ENCODE measurements at places on chromosomes 5 and 9. TPM values are rescaled to one million over a fixed set of nuclear protein-coding genes. Genes with fewer than 3 reads are reported as not detected.
A peak's percentile ranks its signal among the peaks of the same experiment; 100 is the strongest.

GRCh38 chr9:126283799-126284465 lies 42.7 kb upstream of the MVB12B start:
- no peak for DNase-seq
- no peak overlapping the region for H3K4me3 ChIP-seq
- H3K4me1 ChIP-seq: peaks cover 23% of the 10 kb centered on the region

GRCh38 chr9:127457191-127457878 lies 6.0 kb downstream of the LRSAM1 start:
- H3K4me1 ChIP-seq: peaks cover 3% of the 10 kb centered on the region
- no peak overlapping the region for H3K4me3 ChIP-seq
- no peaks in the 10 kb centered on the region for H3K27me3 ChIP-seq
- peaks cover 3% of the 10 kb centered on the region for H3K36me3 ChIP-seq
- DNase-seq: no peak

DNA sequence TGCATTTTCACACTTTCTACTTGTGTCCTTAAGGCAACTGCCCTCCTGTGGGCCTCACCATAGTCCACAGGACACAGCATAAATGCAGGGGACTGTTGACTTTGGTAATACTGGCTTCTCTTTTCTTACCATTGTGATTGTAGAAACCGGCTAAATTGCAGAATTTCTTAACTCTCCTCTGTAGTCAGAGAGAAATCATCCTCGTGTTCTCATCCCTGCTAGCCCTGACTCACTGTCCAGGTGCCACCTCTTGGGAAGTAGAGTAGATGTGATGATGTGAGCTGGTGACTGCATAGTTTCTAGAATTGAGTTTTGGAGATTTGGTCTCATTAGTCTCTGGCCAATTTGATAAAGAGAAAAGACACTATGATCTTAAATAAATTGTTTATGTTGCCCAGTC lies 5.5 kb downstream of the PHF24 start:
- H3K27ac ChIP-seq: no peak overlapping the region
- no peak for DNase-seq
- no peaks in the 10 kb centered on the region for H3K36me3 ChIP-seq
- H3K4me1 ChIP-seq: peaks cover 8% of the 10 kb centered on the region
- H3K4me3 ChIP-seq: no peak overlapping the region

GRCh38 chr5:111259636-111260035 lies 35.5 kb downstream of the CAMK4 start:
- H3K27me3 ChIP-seq: no peaks in the 10 kb centered on the region
- H3K27ac ChIP-seq: no peak overlapping the region
- H3K4me3 ChIP-seq: no peak overlapping the region
- no peaks in the 10 kb centered on the region for H3K4me1 ChIP-seq
- H3K36me3 ChIP-seq: peaks cover 6% of the 10 kb centered on the region
- DNase-seq: no peak

- DNase-seq: peak; percentile 22
- H3K4me1 ChIP-seq: peaks cover 8% of the 10 kb centered on the region
- no peak overlapping the region for H3K27ac ChIP-seq
- no peaks in the 10 kb centered on the region for H3K36me3 ChIP-seq
- peak overlapping the region; percentile 85 for H3K4me3 ChIP-seq
Observed at GRCh38 chr5:69492923-69493395, 369 bp downstream of the OCLN start.

DNA sequence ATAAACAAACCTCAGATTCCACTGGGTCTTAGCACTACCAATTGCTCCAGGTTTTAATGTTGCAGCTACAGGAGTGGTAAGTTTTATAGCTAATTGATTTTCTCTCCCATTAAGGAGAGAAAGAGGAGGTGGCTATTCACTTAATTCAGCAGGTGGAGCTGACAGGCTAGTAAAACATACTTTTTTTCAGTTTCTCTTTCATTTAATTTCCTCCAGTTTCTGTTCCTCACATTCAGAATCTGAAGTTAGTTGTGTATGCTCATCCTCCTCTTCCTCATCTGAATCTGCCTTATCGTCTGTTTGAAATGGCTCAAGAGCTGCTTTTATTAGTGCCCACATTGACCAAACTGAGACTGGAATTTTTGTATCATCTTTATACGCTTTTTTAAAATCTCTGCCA lies 98.0 kb downstream of the PLPPR1 start:
- peaks cover 20% of the 10 kb centered on the region for H3K36me3 ChIP-seq
- H3K27me3 ChIP-seq: no peaks in the 10 kb centered on the region
- H3K4me1 ChIP-seq: no peaks in the 10 kb centered on the region
- H3K4me3 ChIP-seq: no peak overlapping the region

- no peak overlapping the region for H3K27ac ChIP-seq
- H3K27me3 ChIP-seq: peaks cover 10% of the 10 kb centered on the region
- peak overlapping the region; percentile 96 for H3K4me3 ChIP-seq
Observed at GRCh38 chr9:12777121-12778022, 2.6 kb downstream of the LURAP1L start.

- H3K4me3 ChIP-seq: no peak overlapping the region
- H3K4me1 ChIP-seq: peaks cover 11% of the 10 kb centered on the region
- no peak for DNase-seq
- peaks cover 2% of the 10 kb centered on the region for H3K36me3 ChIP-seq
Observed at GRCh38 chr5:92371171-92371888, 988.2 kb upstream of the ARRDC3 start.

DNA sequence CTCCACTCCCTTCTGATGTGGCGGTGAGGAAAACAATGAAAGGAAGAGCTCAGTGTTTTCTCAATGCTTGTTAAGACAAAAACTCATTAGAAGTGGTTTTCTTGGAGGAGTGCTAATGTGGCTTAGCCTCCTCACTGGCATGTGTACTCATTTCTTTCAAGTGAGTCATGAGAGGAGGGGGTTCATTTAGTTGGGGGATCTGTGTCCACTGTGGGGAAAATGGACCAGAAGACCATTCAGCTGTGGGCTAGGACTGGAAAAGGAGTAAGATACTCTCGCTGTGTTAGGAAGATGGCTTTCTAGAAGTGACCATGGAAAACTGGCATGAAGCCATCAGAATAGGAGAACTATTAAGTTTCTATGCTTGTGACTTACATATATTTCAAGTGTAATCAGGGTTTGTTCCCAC lies 23.5 kb downstream of the KLF9 start:
- no peaks in the 10 kb centered on the region for H3K4me1 ChIP-seq
- no peaks in the 10 kb centered on the region for H3K36me3 ChIP-seq

GRCh38 chr5:150609843-150610584 lies 30.4 kb upstream of the SYNPO start:
- peak overlapping the region; percentile 95 for H3K27ac ChIP-seq
- DNase-seq: no peak
- H3K4me1 ChIP-seq: peaks cover 7% of the 10 kb centered on the region
- H3K4me3 ChIP-seq: no peak overlapping the region
- no peaks in the 10 kb centered on the region for H3K36me3 ChIP-seq

The PLCXD3 gene
- 0.07 TPM for total RNA-seq

The ZNF883 gene
- 8.7 TPM for total RNA-seq

The HSPB3 gene
- not detected for total RNA-seq
